AG04450 (cell line): ENCODE measurements at places on chromosomes 16 and 17. TPM values are rescaled to one million over a fixed set of nuclear protein-coding genes. Genes with fewer than 3 reads are reported as not detected.
A peak's percentile ranks its signal among the peaks of the same experiment; 100 is the strongest.

DNA sequence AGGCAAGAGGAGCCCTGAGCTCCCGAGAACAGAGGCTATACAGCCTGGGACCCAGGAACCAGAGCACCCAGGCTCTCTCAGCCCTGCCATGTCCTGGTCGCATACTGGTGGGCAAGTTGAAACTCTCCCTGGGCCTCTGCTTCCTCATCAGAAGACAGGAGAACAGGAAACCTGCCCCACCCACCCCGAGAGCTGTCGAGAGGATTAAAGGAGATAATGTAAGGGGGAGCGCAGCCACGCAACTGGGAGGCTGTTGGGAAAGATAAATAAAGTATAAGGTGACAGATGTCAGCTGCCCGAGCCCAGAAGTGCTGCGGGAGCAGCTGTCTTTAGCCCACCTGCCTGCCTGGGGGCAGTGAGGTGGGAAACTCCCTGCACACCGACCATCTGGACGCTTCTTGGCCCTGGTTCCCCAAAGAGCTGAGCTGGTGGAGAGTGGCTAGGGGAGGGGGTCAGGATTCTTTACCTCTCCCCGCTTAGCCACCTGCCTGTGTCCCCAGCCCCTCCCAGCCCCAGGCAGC is 6.8 kb downstream of the KIF19 start:
- DNase-seq, result no peak

The RCVRN gene
- 0.29 TPM in 1 of 2 replicates, not detected in the other for polyA plus RNA-seq

DNA sequence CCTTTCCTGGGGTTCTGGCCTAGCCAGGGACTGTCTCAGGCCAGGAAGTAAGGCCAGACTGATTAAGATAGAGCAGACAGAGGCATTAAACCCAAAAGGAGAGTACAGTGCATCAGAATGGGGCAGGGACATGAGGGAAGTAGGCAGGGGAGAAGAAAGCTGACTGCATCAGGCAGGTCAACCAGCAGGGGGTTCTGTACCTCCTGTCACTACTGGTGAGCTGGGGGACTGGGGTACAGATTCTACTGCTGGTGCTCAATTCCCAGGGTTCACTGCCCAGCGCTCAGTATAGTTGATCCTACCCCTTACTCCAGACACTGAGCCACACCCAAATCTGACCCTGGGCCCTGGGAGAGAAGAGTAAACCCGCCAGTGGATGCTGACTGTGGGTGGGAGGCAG is 12.9 kb upstream of the MTMR4 start:
- DNase-seq, result no peak

The ASGR1 gene
- polyA plus RNA-seq, result 1.1 and 1.5 TPM in 2 replicates

- no peak for DNase-seq
Measured at GRCh38 chr17:7486181-7486580, 2.0 kb downstream of the POLR2A start.

DNA sequence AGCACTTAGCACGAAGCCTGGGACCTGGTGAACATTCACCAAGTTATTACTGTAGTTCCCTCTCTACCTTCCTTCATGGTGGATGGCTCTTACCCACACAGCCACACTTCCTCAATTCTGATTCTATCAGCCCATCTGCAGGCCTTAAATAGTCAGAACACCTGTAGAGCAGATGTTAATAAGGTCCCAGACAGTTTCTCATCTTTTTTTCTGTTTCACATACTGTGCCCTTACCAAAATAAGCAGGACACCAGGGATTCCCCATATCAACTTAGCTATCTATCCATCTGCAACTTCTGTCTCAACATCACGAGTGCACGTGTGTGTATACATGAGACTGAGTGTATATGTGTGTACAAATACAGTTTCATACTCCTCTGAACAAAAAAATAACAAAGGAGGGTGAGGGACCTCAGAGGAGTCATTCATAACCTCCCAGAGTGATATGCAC is 2.8 kb downstream of the RECQL5 start:
- no peak for DNase-seq

DNA sequence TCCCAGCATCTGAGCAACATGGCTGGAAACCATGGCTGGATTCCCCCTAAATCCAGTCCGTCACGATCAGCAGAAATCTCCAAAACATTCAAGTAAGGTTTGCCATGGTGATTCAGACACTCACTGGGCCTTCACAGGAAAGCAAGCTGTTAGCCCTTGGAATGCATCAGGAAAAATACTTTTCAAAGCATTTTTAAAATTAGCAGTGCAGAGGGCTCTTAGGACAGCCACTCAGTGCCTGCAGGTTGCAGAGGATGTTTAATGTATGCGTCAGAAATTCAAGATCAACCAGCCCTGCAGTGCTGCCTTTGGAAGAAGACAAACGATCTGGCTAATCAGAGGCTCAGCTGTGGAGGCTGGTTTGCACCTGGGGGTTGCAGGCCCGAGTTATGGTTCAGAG is 50.3 kb downstream of the FOXL1 start:
- no peak for DNase-seq

GRCh38 chr16:79334127-79334526 is 266.4 kb downstream of the MAF start:
- DNase-seq, result no peak

- DNase-seq, result no peak
Measured at GRCh38 chr16:35798885-35799426, 2339.5 kb downstream of the TP53TG3F start.

The KRTAP4-6 gene
- polyA plus RNA-seq, result not detected in 2 replicates

- no peak for DNase-seq
Measured at GRCh38 chr17:62179525-62180161, 114.6 kb upstream of the MED13 start.

The DNAAF8 gene
- 0.89 and 1.6 TPM in 2 replicates for polyA plus RNA-seq

DNA sequence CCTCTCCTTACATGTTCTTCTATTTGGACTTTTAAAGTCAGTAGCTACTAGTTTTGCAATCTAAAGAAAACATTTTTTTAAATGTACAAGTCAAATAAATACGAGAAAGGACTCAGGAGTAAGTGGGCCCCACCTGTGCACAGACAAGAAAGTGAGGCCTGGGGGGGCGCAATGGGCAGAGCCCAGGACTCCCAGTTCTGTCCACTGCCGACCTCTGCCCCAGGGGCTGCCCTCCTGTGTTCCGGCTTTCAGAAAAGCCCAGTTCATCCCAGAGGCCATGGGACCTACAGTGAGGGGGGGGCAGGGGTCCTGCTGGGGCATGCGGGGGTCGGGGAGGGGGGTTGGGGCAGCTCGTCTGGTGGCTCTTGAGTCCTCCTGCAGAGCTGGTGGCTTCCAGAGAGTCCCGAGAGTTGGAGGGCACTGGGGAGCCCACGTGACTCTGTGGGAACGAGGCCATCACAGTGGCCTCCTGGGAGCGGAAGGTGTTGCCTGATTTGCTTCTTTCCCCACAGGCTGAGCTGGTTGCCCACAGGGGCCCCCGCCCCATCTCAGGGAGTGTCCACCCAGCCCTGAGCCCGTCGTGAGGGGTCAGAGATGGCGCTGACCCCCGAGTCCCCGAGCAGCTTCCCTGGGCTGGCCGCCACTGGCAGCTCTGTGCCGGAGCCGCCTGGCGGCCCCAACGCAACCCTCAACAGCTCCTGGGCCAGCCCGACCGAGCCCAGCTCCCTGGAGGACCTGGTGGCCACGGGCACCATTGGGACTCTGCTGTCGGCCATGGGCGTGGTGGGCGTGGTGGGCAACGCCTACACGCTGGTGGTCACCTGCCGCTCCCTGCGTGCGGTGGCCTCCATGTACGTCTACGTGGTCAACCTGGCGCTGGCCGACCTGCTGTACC is 2.4 kb downstream of the UTS2R start:
- DNase-seq, result no peak

The RAB11FIP4 gene
- polyA plus RNA-seq, result 0.32 and 0.58 TPM in 2 replicates

DNA sequence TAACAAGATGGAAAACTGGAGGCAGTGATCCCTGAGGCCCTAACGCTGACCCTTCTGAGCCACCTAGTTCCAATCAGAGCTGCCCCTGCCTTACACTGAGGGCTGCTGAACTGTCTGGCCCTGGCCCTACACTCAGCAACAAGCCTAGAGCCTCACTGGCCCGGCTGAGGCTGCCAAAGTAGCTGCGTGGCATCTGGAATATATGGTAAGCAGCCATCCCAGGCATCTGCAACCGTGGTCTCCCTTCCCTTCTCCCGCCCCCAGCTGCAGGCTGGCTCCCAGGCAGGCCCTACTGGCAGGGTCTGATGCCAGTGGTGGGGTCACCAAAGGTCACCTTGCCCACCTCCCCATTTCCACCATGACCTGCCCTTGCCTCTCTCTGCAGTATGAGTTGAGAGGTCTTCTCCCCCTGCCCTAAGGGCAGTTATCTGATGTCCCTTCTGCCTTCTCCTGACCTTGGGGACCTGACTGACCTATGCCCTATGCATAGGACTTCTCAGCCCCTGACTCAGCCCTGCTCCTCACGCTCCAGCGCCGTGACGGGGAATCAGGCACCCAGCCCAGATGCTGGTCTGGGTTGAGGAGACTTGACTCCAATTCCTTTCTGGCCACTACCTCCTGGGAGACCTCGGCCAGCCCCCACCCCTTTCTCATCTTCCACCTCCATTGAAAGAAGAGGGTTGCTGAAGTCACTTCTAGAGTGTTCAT is 45.3 kb downstream of the CPNE2 start:
- DNase-seq, result no peak

GRCh38 chr17:21275047-21275578 is 9.4 kb upstream of the MAP2K3 start:
- no peak for DNase-seq

The HSD17B1 gene
- polyA plus RNA-seq, result 0.87 and 1.4 TPM in 2 replicates

The GLIS2 gene
- 2.2 and 2.9 TPM in 2 replicates for polyA plus RNA-seq

The TCAP gene
- polyA plus RNA-seq, result 0.09 and 0.12 TPM in 2 replicates

DNA sequence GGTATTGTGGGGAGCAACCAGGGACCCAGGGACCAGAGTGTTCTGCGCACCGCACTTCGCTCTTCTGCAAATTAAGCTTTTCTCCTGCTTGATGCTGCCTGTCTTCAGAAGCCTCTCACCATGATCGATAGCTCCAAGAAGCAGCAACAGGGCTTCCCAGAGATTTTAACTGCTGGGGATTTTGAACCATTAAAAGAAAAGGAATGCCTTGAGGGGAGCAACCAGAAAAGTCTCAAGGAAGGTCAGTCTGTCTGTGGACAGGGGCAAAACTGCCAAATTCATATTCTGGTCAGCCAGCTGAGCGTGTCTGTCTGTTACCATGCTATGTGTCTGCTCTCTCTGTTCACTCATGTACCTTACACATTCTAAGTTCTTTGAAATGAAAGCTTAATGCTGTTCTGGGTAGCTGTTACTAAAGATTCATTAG is 115.7 kb downstream of the MRTFB start:
- DNase-seq, result no peak

The TAX1BP3 gene
- polyA plus RNA-seq, result 163 and 178 TPM in 2 replicates

- DNase-seq, result no peak
Measured at GRCh38 chr17:55660178-55660886, 62.3 kb downstream of the TMEM100 start.

GRCh38 chr17:50322271-50322670 is 23.7 kb upstream of the XYLT2 start:
- no peak for DNase-seq

DNA sequence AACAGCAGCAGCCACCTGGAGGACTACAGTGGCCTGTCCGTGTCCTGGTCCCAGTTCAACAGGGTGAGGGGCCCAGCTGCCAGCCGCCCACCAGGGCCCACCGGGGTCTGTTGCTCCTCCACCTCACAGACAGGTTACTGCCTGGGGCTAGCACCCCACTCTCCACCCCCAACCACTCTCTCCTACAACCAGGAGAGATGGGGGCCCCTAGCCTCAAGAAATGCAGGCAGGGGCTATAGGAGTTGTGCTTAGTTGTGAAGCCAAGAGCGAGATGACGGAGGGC is 18.0 kb downstream of the STAT5A start:
- no peak for DNase-seq

- peak; percentile 20 for DNase-seq
Measured at GRCh38 chr16:57299009-57299718, 14.7 kb upstream of the PLLP start.

GRCh38 chr17:67606471-67606870 is 111.3 kb upstream of the NOL11 start:
- DNase-seq, result no peak

GRCh38 chr16:24784121-24784520 is 54.7 kb downstream of the TNRC6A start:
- DNase-seq, result no peak

GRCh38 chr17:65537845-65538674 is 23.4 kb downstream of the AXIN2 start:
- no peak for DNase-seq

DNA sequence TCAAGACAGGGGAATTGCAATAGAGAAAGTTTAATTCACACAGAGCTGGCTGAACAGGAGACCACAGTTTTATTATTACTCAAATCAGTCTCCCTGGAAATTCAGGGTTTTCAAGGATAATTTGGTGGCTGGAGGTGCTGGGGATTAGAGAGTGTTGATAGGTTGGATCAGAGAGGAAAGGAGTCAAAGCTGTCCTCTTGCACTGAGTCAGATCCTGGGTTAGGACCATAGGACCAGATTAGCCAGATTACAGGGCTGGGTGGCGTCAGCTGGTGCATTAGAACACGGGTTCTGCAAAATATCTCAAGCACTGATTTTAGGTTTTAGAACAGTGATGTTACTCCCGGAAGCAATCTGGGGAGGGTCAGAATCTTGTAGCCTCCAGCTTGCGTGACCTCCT is 1.8 kb upstream of the NSMCE1 start:
- no peak for DNase-seq

- no peak for DNase-seq
Measured at GRCh38 chr17:77839698-77840512, 118.6 kb upstream of the TNRC6C start.

The ALOX12B gene
- not detected in 2 replicates for polyA plus RNA-seq

DNA sequence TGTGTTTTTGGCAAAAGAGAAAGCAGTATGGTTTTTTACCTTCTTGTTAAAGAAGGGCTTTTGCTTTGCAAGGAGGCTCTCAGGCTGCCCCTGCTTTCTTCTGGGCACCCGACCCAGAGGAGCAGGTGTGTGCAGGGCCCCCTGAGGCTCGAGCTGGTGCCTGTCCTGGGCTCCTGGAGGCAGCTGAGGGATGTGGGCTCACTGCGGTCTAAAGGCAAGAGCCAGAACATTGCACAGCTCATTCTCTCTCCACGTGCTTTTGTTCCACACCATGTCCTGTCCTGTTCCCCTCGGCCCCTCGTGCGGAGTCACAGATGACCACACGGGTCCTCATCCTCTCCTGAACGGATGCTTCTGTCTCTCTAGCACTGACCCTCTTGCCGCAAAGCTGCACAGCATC is 36.7 kb upstream of the CAPN15 start:
- no peak for DNase-seq

GRCh38 chr17:81240761-81241160 is 1.6 kb downstream of the NDUFAF8 start:
- DNase-seq, result no peak

The CMTM3 gene
- 31.6 and 33.5 TPM in 2 replicates for polyA plus RNA-seq

GRCh38 chr17:17412326-17412725 is 64.5 kb upstream of the MED9 start:
- DNase-seq, result no peak
